Endodermal cell (in vitro differentiated cells): ENCODE measurements at places on chromosomes 5 and 9. TPM values are rescaled to one million over a fixed set of nuclear protein-coding genes. Genes with fewer than 3 reads are reported as not detected.
A peak's percentile ranks its signal among the peaks of the same experiment; 100 is the strongest.

DNA sequence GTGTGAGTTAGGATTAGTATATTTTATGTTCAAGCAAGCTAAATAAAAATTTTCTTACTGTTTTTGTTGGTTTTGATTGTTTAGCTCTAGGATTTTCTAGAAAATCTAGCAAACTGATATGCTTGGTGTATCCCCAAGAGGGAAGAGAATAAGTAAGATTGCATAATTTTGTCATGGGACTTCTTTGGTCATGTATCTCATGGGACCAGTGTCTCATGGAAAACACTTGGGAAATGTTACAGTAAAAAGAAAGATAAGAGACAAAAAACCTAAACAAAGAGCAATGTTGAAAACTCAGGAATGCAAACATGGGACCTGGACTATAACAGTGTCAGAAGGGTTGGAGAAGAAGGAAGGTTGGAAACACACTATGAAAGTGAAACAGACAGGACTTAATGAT lies 119.4 kb downstream of the TLR4 start:
- no peaks in the 10 kb centered on the region for H3K36me3 ChIP-seq
- peaks cover 8% of the 10 kb centered on the region for H3K4me1 ChIP-seq
- no peak overlapping the region for H3K4me3 ChIP-seq
- no peak for DNase-seq
- no peaks in the 10 kb centered on the region for H3K27me3 ChIP-seq

DNA sequence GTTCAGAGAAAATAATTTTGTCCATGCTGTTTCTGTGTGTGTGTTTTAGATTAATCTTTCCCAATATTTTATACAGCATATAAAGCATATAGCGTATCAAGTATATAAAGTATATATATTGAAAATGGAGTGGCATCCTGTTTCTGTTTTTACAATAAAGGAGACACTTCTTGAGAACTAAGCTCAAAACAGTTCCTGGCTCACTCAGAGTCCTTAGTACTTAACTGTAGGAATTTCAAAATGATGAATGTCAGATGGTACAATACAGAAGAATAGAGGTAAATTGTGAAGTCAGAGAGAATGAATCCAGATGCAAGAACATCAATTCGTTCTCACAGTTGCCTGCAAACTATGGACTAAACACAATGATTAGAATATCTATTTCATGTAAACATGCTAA lies 68.7 kb upstream of the TAS2R1 start:
- no peaks in the 10 kb centered on the region for H3K36me3 ChIP-seq
- H3K4me1 ChIP-seq, result no peaks in the 10 kb centered on the region
- no peaks in the 10 kb centered on the region for H3K27me3 ChIP-seq
- no peak overlapping the region for H3K4me3 ChIP-seq
- no peak for DNase-seq
- no peak overlapping the region for H3K27ac ChIP-seq

GRCh38 chr9:17531642-17532254 lies 47.1 kb upstream of the SH3GL2 start:
- no peak overlapping the region for H3K27ac ChIP-seq
- DNase-seq, result peak; percentile 81
- H3K36me3 ChIP-seq, result no peaks in the 10 kb centered on the region
- no peaks in the 10 kb centered on the region for H3K4me1 ChIP-seq

DNA sequence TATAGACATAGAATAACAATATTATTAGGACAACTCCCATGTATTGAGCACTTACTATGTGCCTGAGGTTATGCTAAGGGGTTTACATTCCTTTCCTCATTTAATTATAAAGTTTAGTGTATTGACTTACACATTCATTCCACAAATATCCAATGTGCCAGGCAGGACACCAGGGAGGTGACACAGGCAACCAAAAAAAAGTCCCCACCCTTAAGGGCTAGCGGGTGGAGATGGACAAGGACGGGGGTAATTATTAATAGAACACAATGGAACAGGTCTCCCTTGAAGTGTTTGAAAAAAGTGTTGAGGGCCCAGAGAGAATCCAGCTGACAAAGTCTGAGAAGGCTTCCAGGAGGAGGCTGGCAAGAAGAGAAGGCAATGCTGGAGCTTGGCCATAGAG lies 5.7 kb downstream of the TBC1D2 start:
- H3K36me3 ChIP-seq, result peaks cover 26% of the 10 kb centered on the region
- no peak overlapping the region for H3K27ac ChIP-seq
- H3K4me1 ChIP-seq, result peaks cover 4% of the 10 kb centered on the region
- no peak for DNase-seq
- no peak overlapping the region for H3K4me3 ChIP-seq

- no peak for DNase-seq
- H3K4me1 ChIP-seq, result no peaks in the 10 kb centered on the region
- H3K27ac ChIP-seq, result no peak overlapping the region
- H3K4me3 ChIP-seq, result no peak overlapping the region
- H3K27me3 ChIP-seq, result no peaks in the 10 kb centered on the region
- H3K36me3 ChIP-seq, result no peaks in the 10 kb centered on the region
These were observed 8.2 kb downstream of the CERCAM start for GRCh38 chr9:128428644-128429512.

GRCh38 chr5:67149951-67150523 lies 46.6 kb downstream of the CD180 start:
- no peak overlapping the region for H3K27ac ChIP-seq
- peaks cover 23% of the 10 kb centered on the region for H3K36me3 ChIP-seq
- H3K27me3 ChIP-seq, result no peaks in the 10 kb centered on the region
- no peaks in the 10 kb centered on the region for H3K4me1 ChIP-seq
- no peak overlapping the region for H3K4me3 ChIP-seq

- no peak overlapping the region for H3K4me3 ChIP-seq
- DNase-seq, result no peak
- no peaks in the 10 kb centered on the region for H3K36me3 ChIP-seq
- H3K4me1 ChIP-seq, result no peaks in the 10 kb centered on the region
- H3K27ac ChIP-seq, result no peak overlapping the region
- H3K27me3 ChIP-seq, result no peaks in the 10 kb centered on the region
These were observed 34.6 kb downstream of the CTSL start for GRCh38 chr9:87760529-87760928.

DNA sequence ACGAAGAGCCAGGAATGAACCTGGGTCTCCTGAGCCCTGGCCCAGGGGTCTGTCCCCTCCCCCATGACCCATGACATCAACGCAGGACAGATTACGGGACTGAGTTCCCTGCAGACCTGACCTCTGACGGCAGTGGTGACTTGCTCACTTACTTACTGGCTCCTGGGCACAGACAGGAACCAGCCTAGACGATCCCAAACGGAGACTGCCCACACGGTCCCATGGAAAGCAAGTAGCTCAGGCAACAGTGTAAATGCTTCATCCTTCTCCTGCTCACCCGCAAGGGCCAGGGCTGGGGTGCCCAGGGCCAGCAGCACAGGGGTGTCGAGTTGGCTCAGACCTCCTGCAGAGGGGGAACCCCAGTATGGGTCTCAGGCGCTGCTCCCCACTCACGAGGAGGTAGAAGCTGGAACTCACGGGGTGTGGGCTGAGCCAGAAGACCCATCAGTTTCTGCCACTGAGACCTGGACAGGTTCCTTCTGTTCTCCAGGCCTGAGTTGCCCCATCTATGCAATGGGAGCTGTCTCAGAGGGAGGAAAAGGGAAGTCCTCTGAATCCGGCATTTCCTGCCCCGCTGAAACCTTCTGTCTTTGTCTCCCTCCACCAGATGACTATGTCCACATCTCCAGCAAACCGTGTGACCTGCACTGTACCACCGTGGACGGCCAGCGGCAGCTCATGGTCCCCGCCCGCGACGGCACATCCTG lies 5.6 kb downstream of the ADAMTSL2 start:
- no peaks in the 10 kb centered on the region for H3K36me3 ChIP-seq
- H3K27ac ChIP-seq, result no peak overlapping the region
- no peaks in the 10 kb centered on the region for H3K27me3 ChIP-seq
- no peak overlapping the region for H3K4me3 ChIP-seq

TMEM267 gene
- 7.6 and 8.3 TPM in 2 replicates for total RNA-seq

PHYHD1 gene
- total RNA-seq, result 15.5 and 18.0 TPM in 2 replicates

RHOBTB3 gene
- 421 and 432 TPM in 2 replicates for total RNA-seq

NTNG2 gene
- total RNA-seq, result 0.36 to 1.3 TPM (median 1.3 TPM) in 3 replicates

FOXD1 gene
- 0.29 to 17.1 TPM (median 0.61 TPM) in 3 replicates for total RNA-seq

GARIN3 gene
- not detected in 3 replicates for total RNA-seq

ADAMTSL2 gene
- total RNA-seq, result 0.18 and 0.27 TPM in 2 replicates
